ENCODE measurements at places on chromosomes 1 and 21.

DNA sequence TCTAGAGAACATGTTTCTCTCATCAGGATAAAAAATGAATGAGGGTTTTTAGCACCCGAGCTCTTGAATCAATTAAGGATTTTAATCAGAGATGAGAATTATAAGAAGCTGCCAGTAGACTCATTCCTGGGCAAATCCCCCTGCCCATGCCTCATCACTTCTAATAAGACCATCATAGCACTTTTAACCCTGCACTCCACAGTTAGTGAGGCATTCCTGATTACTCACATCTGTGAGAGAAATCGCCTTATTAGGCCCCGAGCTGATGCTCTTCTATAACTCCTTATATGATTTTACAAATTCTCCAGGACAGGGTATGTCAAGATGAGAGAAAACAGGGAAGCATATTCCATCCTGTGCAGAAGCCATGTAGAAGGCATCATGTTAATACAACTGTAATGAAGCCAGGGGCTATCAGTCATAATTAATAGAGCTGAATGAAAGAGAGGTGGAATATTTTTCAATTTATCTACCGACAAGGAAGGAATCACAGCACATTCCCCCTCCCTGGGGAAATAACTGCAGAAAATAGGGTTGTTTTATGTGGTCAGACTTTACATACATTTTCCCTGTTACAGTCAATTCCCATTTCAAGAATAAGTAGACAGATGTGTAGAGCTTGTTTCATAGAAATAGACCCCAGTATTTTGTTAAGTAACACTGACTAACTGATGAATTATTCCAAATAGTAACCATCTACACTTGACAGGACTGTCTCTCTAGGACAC, 272.7 kb downstream of the HHIPL2 start:
- DNase-seq, result no peak

DNA sequence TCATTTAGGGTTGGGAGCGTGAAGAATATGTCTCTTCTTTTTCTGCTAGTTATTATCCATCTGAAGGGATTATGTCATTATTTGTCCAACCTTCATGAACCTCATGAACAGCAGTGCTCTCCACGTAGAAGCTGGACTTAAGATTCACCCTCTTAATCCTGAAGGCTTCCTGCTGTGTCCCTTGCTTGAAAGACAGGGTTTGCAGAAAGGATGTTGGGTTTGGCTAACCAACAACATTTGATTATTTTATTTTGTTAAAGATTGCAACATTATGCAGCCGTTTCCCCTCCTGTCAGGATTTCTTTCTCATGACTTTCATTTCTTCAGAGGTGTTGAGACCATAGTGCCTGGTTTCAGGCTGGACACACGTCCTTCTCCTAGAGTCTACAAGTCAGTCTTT, 75.2 kb downstream of the NGF start:
- no peak for DNase-seq

- DNase-seq, result no peak
Measured at GRCh38 chr1:234624724-234625117, 14.7 kb upstream of the IRF2BP2 start.

DNA sequence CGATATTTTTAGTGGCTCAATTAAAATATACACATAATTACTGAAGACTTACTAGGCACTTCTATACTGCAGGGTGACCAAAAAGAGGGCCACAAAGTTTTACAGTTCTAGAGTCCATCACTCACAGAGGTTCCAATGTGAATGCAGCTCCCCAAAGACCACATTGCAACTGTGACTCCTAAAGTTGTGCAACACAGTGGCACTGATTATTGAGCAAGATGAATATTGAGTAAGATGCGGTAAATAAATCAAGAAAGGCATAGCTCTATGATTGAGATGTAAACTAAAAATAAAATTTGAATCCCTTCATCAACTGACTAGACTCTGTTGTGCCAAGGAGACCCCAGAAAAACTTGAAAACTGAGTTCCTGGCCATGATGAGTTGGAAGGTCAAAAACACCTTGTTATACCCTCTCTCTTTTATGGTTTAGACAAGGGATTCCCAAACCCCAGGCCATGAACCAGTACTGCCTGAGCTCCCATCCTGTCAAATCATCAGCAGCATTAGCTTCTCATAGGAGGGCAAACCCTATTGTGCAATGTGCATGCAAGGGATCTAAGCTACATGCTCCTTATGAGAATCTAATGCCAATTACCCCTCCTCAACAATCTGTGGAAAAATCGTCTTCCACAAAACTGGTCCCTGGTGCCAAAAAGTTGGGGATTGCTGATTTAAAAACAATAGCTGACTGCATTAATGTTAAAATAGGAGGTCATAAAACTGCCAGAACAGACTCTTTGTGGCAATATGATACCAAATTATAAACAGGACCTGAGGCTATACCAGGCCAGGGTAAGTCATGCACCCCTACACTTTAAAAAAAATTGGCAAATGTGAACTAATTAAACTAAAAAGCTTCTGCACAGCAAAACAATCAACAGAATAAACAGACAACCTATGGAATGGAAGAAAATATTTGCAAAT, 94.3 kb downstream of the ADGRL4 start:
- DNase-seq, result no peak

- no peak for DNase-seq
Measured at GRCh38 chr21:45594721-45595489, 48.6 kb upstream of the PCBP3 start.

GRCh38 chr1:43565600-43566360, 35.1 kb downstream of the PTPRF start:
- no peak for DNase-seq

DNA sequence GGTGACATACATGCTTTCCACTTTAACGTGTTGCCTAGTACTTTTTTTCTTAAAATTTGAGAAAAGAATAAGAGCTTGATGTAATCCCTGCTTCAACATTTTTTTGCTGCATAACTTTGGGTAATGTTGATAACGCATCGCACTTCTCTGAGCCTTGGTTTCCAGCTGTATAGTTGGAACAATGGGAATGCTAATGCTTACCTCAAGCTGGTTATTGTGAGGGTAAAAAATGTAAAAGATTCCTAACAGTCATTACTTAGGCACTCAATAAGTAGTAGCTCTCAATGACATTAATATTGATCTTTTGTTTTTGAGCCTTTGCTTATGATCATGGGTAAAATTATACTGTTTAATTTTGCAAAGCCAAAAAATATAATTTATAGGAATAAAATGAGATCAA, 683.3 kb upstream of the CXADR start:
- DNase-seq, result no peak

- DNase-seq, result no peak
Measured at GRCh38 chr1:46130121-46130520, 2.3 kb downstream of the PIK3R3 start.

DNA sequence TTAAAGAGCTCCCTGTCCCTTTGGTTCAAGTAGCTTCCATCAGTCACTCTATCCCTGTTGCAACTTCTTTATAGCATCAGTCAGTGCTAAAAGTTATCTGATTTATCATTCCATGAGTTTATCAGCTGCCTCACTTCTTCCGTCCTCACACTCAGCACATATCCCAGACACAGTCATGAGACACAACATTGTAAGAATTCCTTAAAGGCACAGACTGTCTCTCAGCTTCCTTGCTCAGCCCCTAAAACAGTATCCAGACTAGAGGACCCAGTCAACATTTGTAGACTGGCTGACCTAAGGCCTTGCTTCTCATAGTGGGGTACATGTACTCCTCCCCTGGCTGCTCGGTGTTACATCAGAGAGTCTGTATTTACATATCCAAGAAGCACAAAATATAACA, 164.9 kb upstream of the ADGRL2 start:
- DNase-seq, result no peak

- no peak for DNase-seq
Measured at GRCh38 chr1:114737314-114737849, 20.4 kb downstream of the CSDE1 start.

- no peak for DNase-seq
Measured at GRCh38 chr1:3013371-3014049, 7.8 kb upstream of the ACTRT2 start.

DNA sequence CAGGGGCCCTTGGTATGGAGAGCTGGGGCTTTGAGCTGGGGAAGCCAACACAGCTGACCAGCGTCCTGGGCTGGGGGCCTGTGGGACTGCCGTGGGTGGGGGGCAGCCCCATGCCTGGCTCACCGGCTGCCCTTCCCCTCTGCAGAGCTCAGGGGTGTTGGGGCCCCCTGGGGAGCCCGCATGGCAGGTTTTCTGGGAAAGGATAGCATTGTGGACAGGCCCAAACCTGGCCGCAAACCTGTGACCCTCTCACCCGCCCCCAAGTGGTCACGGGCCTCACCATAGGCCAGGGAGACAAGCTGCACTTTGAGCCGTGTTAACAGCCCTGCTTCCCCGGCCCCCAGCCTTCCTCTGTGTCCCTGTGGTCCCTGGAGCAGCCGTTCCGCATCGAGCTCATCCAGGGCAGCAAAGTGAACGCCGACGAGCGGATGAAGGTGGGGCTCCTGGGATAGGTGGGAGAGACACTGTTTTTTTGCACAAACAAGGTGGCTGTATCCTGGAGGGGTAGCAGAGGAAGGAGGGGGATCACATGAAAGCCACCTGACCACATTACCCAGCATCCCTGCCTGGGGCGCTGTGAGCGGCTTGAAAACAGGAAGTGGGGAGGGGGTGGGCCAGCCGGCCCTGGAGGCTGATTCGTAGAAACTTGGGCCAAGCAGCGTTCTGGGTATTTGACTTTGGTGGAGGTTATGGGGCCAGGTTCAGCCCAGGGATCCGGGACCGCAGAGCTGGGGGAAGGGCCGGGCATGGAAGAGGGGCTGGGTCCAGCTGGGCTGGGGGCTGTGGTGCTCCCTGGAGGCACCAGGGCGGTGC, 65.9 kb downstream of the PIK3CD start:
- DNase-seq, result no peak

GRCh38 chr1:154962156-154962749, 671 bp upstream of the PYGO2 start:
- DNase-seq, result no peak

DNA sequence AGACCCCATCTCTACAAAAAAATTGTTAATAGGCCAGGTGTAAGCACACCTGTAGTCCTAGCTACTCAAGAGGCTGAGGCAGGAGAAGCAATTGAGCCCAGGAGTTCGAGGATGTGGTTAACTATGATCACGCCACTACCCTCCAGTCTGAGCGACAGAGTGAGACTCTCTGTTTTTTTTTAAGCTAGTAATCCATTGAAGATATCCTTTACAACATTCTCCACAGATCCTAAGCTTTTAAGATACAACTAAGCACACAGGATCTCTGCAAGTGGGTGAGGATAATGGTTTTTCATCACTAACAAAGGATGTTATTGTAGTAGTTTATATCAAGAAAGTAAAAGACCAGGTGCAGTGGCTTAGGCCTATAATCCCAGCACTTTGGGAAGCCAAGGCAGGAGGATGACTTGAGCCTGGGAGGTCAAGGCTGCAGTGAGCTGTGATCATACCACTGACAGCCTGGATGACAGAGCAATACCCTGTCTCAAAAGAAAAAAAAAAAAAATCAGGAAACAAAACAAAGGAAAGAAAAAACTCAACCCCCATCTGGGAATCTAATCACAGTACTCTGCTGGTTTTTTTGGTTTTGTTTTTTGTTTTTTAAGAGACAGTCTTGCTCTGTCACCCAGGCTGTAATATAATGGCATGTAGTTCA, 166.1 kb downstream of the RERE start:
- no peak for DNase-seq

GRCh38 chr1:233796146-233796783, 108.2 kb upstream of the SLC35F3 start:
- no peak for DNase-seq

- no peak for DNase-seq
Measured at GRCh38 chr21:41819236-41819855, 52.5 kb upstream of the RIPK4 start.

DNA sequence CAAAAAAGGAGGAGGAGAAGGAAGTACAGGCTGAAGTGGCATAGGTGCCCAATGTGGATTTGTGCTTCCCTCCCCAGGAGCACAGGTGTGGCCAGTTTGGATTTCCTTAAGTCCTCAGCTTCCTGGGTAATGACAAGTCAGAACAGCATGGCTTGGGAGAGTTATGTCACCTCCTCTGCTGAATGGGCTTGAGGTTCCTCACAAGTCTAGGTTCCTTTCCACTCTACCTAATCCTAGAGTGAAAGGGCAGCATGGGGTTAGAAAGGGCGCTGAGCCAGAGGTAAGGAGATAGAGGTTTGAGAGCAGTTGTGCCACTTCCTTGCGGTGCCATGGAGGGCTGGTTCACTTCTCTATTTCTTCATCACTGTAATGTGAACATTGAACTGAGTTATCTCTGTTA, 35.5 kb upstream of the IL20 start:
- no peak for DNase-seq

DNA sequence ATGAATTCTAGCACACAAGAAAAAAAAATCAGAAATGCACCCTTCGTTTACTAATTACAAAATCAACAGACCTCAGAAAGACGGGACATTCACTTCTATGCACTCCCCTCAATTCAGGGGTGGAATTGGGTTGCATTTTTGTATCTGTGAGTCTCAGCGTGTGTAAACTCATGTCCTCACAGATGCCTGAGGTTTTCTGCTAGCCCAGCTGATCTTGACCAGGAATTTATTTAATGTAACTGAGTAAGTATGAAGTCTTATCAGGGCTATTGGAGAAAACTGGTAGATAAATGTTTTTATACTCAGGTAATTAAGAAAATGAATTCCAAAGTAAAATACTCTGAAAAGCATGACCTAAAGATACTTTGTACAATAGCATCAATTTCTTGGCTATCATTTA, 167.7 kb downstream of the RUNX1 start:
- no peak for DNase-seq

DNA sequence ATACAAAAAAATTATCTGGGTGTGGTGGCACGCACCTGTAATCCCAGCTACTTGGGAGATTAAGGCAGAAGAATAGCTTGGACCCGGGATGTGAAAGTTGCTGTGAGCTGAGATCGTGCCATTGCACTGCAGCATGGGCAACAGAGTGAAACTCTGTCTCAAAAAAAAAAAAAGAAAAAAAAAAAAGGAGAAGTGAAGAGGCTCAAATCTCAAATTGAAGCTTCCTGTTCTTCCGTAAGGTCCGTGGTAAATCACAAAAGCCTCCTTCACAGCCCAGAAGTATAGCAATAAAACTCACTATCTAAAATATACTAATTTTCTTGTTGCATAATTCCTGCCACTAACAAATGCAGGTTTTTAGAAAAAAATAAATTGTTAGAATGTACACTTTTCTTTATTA, 498.2 kb upstream of the BRINP3 start:
- DNase-seq, result no peak

DNA sequence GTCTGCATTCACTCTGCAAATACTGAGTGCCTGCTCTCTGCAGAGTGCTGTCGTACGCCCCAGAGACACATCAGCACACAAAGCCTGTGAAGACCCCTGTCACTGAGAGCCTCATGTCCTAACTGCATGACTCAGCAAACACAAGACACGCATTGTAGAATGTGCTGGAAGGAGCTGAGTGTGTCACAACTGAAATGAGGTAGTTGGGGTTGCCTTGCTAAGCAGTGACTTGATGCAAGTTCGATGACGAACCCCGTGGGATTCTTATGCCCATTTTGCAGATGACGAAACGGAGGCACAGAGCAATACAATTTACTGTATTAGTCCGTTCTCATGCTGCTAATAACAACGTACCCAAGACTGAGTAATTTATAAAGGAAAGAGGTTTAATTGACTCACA, 65.1 kb downstream of the RIPK4 start:
- DNase-seq, result no peak

- DNase-seq, result no peak
Measured at GRCh38 chr21:35482933-35483662, 434.0 kb upstream of the RUNX1 start.
